ENCODE measurements at places on chromosomes 5 and 9.

GRCh38 chr5:32504989-32505596 is 60.6 kb upstream of the ZFR start:
- peak overlapping the region; percentile 36 for H3K27ac ChIP-seq
- peak; percentile 93 for DNase-seq
- peaks cover 44% of the 10 kb centered on the region for H3K4me1 ChIP-seq
- peaks cover 4% of the 10 kb centered on the region for H3K27me3 ChIP-seq
- no peaks in the 10 kb centered on the region for H3K36me3 ChIP-seq

- no peaks in the 10 kb centered on the region for H3K4me1 ChIP-seq
- DNase-seq = no peak
- no peak overlapping the region for H3K27ac ChIP-seq
- no peaks in the 10 kb centered on the region for H3K27me3 ChIP-seq
- H3K36me3 ChIP-seq = no peaks in the 10 kb centered on the region
- no peak overlapping the region for H3K4me3 ChIP-seq
Measured at GRCh38 chr5:76415855-76416254, 12.8 kb downstream of the IQGAP2 start.

GRCh38 chr5:175656966-175657365 is 905 bp upstream of the HRH2 start:
- peaks cover 14% of the 10 kb centered on the region for H3K4me1 ChIP-seq
- H3K27me3 ChIP-seq = peaks cover 4% of the 10 kb centered on the region
- DNase-seq = no peak
- H3K27ac ChIP-seq = no peak overlapping the region
- no peak overlapping the region for H3K4me3 ChIP-seq

DNA sequence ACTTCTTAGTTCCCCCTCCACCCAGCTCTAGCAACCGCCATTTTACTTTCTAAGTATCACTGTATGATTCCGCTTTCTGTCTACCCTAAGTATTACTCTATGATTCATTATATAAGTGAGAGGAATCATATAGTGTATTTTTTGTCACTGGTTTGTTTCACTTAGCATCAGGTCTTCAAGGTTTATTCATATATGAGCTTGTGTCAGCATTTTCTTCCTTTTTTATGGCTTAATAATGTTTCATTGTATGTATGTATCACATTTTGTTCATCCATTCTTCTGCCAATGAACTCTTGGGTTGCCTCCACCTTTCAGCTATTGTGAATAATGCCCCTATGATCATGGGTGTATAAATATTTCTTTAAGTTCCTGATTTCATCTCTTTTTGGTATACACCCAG is 222.8 kb downstream of the SNCAIP start:
- no peaks in the 10 kb centered on the region for H3K27me3 ChIP-seq
- H3K4me3 ChIP-seq = no peak overlapping the region
- no peaks in the 10 kb centered on the region for H3K36me3 ChIP-seq
- H3K27ac ChIP-seq = no peak overlapping the region
- no peak for DNase-seq

DNA sequence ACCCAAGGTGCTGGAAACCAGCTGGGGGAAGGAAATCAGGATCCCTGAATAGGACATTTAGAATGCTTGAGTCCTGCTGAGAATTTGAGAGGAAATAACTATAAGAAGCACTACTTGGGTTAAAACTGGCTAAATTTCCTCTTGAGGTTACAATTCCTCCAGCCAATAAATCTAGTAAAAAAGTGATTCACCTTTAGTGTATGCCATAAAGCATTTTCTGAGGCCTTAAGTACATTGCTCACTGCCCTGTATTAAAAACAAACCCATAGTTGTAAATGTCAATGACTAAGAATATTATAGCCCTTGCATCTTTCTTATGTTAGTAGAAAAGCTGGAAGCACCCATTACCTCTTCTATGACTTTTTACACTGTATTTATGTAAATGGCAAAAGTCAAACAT is 634.7 kb upstream of the ARRDC3 start:
- peak overlapping the region; percentile 44 for H3K27ac ChIP-seq
- no peak overlapping the region for H3K4me3 ChIP-seq
- H3K4me1 ChIP-seq = peaks cover 7% of the 10 kb centered on the region
- peak; percentile 94 for DNase-seq
- H3K27me3 ChIP-seq = no peaks in the 10 kb centered on the region

DNA sequence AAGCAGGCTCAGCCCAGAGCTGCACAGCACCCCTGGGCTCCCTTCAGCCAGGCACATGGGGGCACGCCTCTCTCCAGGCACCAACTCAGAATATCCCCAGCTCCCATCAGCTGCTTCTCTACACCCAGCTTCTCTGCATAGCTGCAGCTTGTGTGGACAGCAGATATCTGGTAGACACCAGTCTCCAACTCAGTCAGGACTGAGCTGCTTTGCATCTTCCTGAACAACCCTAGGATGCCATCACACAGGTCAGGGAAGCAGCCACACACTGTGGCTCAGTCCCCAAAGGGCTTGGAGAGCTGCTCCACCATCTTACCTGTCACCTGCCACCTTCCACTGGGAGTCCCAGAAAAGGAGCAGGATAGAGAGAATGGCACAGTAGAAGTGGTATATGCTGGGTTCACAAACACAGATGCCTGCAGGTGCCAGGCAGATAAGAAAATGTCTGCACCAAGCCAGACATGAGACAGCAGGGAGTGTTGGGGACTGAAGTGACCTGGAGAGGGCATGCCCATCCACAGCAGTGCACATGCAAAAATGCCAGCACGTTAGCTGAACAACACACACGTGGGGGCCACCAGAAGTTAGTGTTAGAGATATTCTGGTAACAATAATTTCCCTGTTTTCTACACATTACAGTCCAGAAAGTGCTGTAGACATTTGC is 42.0 kb downstream of the THBS4 start:
- H3K27me3 ChIP-seq = no peaks in the 10 kb centered on the region
- H3K27ac ChIP-seq = no peak overlapping the region
- H3K4me1 ChIP-seq = peaks cover 3% of the 10 kb centered on the region
- no peaks in the 10 kb centered on the region for H3K36me3 ChIP-seq
- no peak for DNase-seq

DNA sequence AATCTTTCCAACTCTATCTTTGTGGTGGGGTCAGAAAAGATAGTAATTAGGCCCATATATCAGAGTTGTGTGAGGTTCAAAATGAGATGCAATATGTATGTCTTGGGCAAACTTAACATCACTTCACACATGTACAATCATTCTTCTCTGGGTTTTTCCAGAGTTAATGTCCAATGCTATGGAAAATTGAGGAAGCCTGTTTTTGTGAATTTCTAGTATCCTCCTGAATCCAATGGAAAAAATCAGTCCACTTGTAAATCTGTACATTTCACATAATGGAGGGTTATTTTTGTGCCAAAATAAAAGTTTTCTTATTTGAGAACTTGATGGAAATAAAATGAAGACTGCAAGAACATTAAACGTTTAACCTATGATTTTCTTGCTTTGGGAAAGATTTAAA is 155.6 kb upstream of the SEMA6A start:
- no peaks in the 10 kb centered on the region for H3K4me1 ChIP-seq
- H3K27ac ChIP-seq = no peak overlapping the region
- no peak for DNase-seq
- no peaks in the 10 kb centered on the region for H3K36me3 ChIP-seq
- no peaks in the 10 kb centered on the region for H3K27me3 ChIP-seq

DNA sequence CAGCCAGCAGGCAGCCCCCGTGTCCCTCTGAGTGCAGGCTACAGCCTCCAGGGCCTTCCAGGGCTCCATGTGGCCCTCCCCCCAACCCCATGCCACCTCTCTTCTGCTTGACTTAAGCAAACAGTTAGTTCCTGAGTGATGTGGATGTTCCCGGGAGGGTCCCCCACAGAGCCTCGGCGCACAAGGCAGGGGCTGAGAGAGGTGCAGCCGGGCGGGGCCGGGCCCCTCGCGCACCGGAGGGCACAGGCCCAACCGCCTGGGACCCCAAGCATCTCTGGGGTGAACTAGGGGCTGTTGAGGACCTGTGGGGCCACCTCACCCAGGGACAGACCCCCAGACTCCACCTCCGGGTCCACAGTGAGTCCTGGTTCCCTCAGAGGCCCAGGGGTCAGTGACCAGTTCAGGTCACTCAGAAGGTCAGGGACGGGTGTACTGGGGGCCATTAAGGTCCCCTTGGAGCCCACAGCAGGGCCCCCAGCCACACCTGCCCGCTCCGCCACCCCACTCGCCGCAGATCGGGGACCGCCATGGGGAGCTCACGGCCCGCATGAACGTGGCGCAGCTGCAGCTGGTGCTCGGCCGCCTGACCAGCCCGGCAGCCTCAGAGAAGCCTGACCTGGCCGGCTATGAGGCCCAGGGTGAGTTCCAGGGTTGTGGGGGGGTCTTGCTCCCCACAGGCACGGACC is 13.2 kb downstream of the GPSM1 start:
- no peak overlapping the region for H3K27ac ChIP-seq
- H3K27me3 ChIP-seq = no peaks in the 10 kb centered on the region
- H3K36me3 ChIP-seq = peaks cover 2% of the 10 kb centered on the region
- H3K4me1 ChIP-seq = peaks cover 27% of the 10 kb centered on the region
- no peak for DNase-seq

- DNase-seq = no peak
- H3K27ac ChIP-seq = no peak overlapping the region
- H3K4me1 ChIP-seq = peaks cover 2% of the 10 kb centered on the region
- no peaks in the 10 kb centered on the region for H3K27me3 ChIP-seq
Measured at GRCh38 chr5:170137694-170138214, 32.1 kb downstream of the FOXI1 start.

DNA sequence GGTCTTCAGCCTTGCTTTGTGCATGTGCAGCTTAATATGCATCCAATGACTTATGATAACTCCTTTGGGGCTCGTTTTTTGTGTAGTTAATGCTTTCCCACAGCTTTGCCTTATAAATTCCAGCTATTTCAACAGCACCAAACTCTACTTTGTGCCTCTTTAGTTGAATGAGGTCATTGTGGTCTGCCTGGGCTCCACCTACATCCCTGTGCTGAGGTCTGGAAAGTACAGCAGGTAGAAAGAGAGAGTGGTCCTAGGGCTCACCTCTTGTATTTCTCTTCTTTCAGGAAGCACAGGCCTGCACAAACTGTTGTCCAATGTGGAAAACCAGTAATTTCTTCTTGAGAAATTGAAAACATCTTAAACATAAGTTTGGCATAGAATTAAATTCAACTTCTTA is 167.2 kb downstream of the XRCC4 start:
- DNase-seq = no peak
- no peaks in the 10 kb centered on the region for H3K36me3 ChIP-seq
- H3K27me3 ChIP-seq = no peaks in the 10 kb centered on the region
- H3K4me3 ChIP-seq = no peak overlapping the region

DNA sequence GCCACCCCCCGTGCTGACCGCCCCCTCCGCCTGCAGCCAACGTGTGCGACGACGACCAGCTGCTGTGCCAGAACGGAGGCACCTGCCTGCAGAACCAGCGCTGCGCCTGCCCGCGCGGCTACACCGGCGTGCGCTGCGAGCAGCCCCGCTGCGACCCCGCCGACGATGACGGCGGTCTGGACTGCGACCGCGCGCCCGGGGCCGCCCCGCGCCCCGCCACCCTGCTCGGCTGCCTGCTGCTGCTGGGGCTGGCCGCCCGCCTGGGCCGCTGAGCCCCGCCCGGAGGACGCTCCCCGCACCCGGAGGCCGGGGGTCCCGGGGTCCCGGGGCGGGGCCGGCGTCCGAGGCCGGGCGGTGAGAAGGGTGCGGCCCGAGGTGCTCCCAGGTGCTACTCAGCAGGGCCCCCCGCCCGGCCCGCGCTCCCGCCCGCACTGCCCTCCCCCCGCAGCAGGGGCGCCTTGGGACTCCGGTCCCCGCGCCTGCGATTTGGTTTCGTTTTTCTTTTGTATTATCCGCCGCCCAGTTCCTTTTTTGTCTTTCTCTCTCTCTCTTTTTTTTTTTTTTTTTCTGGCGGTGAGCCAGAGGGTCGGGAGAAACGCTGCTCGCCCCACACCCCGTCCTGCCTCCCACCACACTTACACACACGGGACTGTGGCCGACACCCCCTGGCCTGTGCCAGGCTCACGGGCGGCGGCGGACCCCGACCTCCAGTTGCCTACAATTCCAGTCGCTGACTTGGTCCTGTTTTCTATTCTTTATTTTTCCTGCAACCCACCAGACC is 80.2 kb downstream of the NTNG2 start:
- no peak for DNase-seq
- H3K4me3 ChIP-seq = peak overlapping the region; percentile 58
- no peaks in the 10 kb centered on the region for H3K36me3 ChIP-seq
- H3K27me3 ChIP-seq = peaks cover 20% of the 10 kb centered on the region

DNA sequence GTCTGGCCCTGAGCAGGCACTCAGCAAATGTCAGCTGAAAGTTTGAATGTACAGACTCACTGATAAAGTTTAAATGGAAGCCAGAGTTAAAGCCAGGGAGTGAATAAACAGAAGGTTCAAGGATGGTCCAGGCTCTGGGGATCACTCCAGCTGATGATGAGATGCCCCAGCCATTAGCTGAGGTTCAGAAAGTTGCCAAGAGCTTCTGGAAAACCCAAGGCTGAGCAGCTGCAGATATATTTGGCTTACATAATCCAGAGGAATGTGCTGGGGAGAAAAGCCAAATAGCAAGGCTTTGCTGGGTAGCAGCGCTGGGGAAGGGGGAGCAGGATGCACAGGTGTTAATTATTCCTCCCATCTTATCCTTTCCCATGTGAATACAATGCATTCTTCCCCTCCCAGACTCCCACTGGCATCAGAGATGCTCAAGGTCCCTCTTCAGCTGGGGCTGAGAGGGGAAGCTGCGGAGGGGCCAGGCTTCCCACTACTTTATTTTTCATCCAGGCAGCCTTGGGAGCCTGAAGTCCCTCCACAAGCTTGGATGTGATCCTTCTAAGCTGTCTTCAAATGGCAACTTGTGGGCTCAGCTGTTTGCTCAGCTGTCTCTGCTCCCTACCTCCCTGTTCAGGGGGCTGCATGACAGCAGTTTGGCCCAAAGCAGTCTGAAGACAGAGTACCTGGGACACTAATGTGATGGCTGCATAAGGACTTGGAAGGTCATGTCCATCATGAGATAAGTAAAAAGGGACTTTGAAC is 341.2 kb downstream of the TRIM32 start:
- H3K27me3 ChIP-seq = no peaks in the 10 kb centered on the region
- H3K4me3 ChIP-seq = no peak overlapping the region
- H3K4me1 ChIP-seq = no peaks in the 10 kb centered on the region
- DNase-seq = no peak

DNA sequence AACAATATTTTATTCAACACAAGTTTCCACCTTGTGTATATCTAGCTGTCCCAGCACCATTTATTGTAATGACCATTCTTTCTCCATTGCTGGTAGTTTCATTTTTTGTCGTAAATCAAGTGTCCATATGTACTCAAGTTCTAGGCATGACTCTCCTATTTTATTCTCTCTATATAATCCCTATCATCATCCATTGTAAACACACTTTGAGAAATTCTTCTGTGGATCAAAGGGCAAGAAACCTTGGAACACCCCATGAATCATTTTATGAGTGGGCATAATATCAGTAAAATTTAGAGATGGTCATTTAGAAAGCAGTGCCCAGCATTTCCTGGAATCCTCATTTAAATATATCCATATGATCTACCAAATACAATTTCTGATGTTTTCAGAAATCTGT is 35.8 kb upstream of the SPATA31D4 start:
- no peaks in the 10 kb centered on the region for H3K4me1 ChIP-seq
- no peaks in the 10 kb centered on the region for H3K36me3 ChIP-seq
- no peak overlapping the region for H3K27ac ChIP-seq
- DNase-seq = no peak

Data from astrocyte (in vitro differentiated cells and primary cell).